ENCODE measurements at places on chromosomes 5 and 9. TPM values are rescaled to one million over a fixed set of nuclear protein-coding genes. Genes with fewer than 3 reads are reported as not detected.

SAXO1 gene
- 0.17 TPM for total RNA-seq

FOXI1 gene
- not detected for total RNA-seq

ARRDC1 gene
- 11.0 TPM for total RNA-seq

CLTA gene
- 302 TPM for total RNA-seq

DNA sequence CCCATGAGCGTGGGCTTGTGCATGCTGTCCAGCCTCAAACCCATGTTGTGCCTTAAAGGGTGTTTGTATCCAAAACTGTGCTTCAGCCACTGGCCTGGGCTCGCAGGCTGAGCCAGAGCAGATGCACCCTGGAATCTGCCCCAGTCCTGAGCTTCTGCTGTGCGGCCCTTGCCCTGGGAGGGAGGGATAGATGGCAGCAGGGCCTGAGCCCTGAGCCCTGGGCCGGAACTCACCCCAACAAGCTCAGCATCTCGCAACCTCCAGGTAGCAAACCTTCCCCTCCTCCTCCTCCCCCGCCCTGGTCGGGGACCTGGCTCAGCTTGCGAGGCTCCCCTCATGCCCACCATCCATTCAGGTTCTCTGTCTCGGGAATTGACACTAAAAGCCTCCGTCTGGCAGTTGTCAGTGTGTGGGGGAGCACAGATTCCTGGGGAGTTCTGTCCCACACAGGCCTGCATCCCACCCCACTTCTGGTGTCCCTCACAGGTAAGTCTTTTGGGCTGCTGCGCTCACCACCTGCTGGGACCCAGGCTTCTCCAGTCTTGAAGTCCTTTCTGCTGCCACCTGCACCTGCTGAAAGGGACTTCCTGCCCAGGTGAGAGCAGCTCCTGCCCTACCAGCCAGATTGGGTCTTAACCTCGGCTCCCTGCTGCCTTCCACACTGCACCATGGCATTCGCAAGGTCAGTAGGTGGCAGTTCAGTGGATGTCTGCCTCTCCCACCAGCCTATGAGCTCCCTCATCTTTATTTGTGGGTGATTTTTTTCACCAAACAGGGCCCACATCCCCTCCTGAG, 55.2 kb upstream of the OLFM1 start:
- no peak for DNase-seq

- DNase-seq, result no peak
Observed at GRCh38 chr9:134663753-134664415, 22.3 kb downstream of the COL5A1 start.

GRCh38 chr9:17251100-17251499, 116.3 kb downstream of the CNTLN start:
- peak; percentile 2 for DNase-seq

GRCh38 chr5:1073239-1074102, 38.4 kb downstream of the SLC12A7 start:
- DNase-seq, result no peak

- no peak for DNase-seq
Observed at GRCh38 chr5:73280386-73280785, 107.4 kb downstream of the TMEM174 start.

GRCh38 chr9:126578029-126578428, 35.7 kb upstream of the LMX1B start:
- DNase-seq, result no peak

- DNase-seq, result no peak
Observed at GRCh38 chr9:131981116-131981776, 98.4 kb downstream of the MED27 start.

DNA sequence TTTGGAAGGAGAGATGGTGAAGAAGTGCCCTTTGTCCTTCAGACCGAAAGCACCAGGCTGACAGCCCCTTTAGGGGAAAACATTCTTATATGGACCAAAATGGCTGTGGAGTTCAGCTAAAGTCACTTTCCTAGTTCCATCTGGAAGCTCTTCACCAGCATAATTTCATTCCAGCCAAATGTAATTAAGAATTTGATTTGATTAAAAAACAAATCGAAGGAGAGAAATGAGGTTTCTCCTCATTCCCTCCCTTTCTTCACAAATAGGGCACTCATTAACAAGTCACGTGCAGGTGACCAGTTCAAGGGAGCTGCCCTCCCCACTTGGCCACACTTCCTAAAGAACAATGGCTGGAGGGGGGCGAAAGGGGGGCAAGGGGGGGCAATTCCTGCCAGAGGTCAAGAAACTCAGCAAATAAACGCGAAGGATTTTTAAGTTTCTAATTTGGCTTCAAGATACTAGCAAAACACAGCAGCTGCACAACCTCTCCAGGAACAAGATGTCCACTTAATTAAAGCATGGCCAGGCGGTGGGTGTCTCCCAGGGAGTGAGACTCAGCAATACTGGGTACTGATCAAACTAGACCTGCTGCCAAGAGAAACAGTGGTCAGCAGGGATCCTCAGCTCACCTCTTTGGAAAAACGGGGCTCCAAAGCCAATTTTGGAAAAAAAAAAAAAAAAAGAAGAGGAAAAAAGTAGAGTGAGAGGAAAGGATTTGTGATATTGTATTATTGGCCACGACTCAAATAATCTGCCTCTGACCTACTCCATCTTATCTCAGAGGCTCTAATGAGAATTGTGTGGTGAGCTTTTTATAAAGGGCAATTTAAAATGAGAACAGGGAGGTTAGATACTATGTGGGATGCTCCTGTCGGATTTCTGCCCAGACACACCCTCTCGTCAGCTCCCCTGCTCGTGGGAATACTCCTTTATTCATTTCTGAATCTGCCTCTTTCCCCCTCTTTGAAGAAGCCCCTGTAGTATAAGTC, 254.3 kb downstream of the ZSWIM6 start:
- peak; percentile 33 for DNase-seq

DNA sequence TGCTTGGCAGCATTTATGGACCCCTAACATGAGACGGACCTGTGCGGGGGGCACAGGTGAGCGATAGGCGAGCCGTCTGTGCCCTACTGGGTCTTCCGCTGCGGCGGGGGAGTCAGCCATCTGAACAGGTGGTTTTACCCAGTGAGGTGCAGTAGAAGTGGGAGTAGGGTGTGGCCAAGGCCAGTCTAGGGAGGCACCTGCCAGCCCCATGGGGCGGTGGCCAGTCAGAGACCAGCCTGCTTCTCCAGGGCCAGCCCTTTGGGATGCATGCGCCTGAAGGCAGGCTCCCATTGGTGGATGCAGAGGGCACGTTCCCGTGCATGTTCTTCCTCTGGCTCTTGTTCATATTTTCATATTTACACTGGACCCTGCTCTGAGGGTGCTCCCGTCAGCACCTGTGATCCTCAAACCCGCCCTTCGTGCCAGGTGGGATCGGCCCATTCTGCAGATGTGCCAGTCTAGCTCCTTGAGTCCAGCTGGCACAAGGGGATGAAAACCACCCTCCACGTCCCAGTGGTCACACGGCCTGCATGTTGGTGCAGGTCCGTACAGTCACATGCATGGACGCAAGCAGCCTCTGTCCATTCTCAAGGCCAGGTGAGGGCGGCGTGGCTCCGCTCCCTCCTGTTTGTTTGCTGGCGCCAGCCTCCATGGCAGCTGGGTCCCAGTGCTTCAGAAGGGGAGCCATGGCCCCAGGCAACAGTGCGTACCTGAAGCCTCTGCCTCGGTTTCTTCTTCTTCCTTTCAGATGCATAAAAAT, 9.0 kb downstream of the COL5A1 start:
- DNase-seq, result no peak

GRCh38 chr5:123203105-123203800, 114.2 kb downstream of the PRDM6 start:
- peak; percentile 85 for DNase-seq

Measured in fibroblast of lung (primary cell).